ENCODE measurements at places on chromosomes 6 and 20. TPM values are rescaled to one million over a fixed set of nuclear protein-coding genes. Genes with fewer than 3 reads are reported as not detected.
A peak's percentile ranks its signal among the peaks of the same experiment; 100 is the strongest.

MYLK4 gene
- 0.82 TPM for total RNA-seq

ARMH2 gene
- total RNA-seq: not detected

PNPLA1 gene
- 0.38 TPM for total RNA-seq

OLIG3 gene
- not detected for total RNA-seq

HCRTR2 gene
- total RNA-seq: not detected

LY6G5B gene
- total RNA-seq: 17.2 TPM

KHDC1L gene
- not detected for total RNA-seq

EPPIN gene
- not detected for total RNA-seq

SIRPD gene
- total RNA-seq: not detected

BNIP5 gene
- total RNA-seq: 17.4 TPM

ARFGAP1 gene
- total RNA-seq: 82.4 TPM

PDE10A gene
- total RNA-seq: 1.7 TPM

MUC22 gene
- total RNA-seq: not detected

PRL gene
- total RNA-seq: not detected

- peak; percentile 84 for DNase-seq
Observed at GRCh38 chr20:57693002-57693582, 16.7 kb downstream of the PMEPA1 start.

DNA sequence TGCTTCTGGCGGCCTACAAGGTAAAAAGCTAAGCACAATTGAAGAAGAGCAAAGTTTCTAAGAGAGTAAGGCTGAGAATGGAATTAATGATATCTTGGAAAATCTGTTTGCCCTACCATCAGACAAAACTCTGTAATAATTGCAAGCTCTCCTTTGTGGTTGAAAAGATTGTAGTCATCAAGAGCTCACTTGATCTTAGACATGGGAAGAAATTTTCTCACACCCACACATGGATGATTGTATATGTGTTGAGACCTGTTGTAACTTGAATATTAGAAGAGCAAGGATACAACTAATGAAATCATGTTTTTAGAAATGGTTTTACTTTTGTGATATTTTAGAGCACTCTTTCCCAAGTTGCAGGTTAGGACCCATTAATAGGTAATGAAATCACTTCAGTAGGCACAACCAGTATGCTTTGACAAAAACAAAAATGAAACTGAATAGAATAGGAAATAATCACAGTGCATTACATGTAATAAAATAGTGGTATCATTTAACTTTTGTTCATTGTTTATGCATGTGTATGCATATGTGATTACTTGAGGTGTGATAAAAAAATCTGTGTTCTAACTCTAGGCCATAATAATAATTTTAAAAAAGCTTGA lies 14.0 kb downstream of the DCBLD1 start:
- no peak for DNase-seq

DNA sequence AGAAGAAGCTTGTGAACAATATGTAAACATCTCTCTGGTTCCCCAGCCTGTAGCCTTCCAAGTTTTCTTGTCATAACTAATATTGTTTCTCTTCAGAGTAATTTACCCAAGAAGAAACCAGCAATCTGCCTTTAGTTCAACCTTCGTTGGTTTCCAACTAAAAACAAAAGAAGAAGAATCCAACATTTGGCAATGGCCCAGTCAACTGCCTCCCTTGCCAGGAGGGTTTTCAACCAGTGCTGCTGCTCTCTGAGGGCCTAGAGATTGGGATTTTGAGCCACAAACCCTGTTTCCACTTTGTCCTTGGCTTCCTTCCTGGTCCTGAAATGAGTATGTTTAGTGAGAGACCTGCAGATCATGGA lies 395.8 kb upstream of the CNR1 start:
- DNase-seq: no peak

GRCh38 chr6:34249469-34250261 lies 859 bp upstream of the SMIM29 start:
- no peak for DNase-seq

DNA sequence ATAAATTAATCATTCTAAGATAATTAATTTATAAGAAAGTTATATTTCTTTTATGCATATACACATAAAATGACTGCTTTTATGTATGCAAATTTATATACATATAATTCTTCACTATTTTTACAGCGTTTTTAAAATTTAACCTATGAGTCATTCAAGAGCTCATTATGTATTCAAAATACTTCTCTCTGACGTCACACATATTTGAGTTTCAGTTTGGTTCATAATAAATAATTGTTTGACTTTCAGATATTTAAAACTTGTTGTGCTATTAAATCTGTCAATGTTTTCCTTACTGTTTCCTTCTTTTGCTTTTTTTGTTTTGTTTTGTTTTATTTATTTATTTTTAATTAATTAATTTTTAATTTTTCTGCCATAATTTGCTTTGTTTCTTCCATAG lies 467.5 kb upstream of the ADGRB3 start:
- DNase-seq: no peak

DNA sequence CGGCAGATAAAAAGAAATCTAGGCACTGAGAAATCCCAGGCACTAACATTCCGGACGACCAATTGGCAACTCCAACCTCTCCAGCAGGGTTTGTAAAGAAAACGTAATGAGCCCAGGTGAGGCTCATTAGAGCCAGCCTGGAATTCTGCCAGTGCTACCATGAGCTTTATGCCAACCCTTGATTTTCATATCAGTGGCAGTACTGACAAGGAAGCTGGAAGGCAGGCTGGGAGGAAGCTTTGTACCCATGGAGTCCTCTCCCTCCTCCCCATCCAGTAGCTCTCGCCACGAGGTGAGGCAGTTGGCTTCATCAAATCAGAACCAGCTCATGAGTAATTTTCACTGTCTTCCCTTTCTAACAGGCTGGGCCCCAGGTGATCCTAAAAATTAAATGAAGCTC lies 250.2 kb downstream of the ZNF217 start:
- peak; percentile 90 for DNase-seq

- no peak for DNase-seq
Observed at GRCh38 chr6:16450285-16450684, 211.9 kb downstream of the GMPR start.

DNA sequence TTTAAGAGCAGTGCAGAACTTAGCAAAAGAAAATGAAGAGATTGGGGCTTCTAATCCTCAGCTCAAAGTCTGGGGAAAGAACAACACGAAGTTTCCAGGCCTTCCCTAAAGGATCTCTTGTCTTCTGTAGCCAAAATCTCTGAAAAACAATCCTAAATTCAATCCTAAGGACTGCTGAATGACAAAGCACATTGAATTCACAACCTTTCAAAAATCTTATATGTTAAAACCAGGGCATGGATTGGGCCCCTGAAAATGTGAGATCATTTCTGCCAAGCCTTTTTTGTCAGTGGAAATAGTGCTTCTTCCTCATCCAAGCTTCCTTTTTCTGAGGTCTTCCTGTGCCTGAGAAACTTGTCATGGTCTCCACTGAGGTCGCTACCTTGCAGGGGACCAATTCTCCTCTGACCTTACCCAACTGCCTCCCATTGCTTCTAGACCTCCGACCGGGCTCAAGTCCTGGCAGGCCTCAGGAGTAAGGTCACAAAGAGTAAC lies 126.2 kb upstream of the ARID1B start:
- no peak for DNase-seq

GRCh38 chr6:37020381-37020780 lies 14.9 kb downstream of the FGD2 start:
- DNase-seq: peak; percentile 81

DNA sequence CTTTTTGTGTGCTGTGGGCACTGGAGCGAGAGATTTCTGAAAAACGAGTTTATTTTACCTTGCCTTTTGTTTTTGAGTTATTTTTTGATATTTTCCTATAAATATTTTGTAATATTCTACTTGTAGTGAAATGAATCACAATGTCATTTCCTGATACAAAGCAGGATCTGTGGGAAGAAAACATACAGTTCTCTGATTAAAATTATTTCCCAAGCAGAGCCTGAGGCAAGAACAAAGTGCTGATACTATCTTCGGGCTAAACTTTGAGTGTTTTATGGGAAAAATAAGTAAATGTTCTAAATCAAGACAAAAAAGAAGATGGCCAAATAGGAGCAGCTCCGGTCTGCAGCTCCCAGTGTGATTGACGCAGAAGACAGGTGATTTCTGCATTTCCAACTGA lies 33.7 kb upstream of the ELOVL5 start:
- DNase-seq: no peak

DNA sequence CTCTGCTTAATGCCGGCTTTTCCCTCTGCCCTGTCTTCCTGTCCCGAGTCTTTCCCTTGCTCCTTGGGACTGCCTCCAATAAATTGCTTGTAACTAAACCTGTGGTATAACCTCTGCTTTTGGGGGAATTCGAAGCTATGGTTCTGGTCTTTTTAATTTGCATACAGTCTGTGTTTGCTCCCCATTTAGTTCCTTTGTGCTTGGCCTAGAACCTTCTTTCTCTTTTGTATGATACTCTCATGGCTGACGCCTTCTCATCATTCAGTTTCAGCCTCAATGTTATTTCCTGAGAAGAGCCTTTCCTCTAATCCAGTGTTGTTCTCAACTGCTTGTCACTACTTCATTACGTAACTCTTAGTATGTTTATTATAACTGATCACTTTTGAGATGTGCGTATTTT lies 248.0 kb downstream of the PHF3 start:
- DNase-seq: no peak

DNA sequence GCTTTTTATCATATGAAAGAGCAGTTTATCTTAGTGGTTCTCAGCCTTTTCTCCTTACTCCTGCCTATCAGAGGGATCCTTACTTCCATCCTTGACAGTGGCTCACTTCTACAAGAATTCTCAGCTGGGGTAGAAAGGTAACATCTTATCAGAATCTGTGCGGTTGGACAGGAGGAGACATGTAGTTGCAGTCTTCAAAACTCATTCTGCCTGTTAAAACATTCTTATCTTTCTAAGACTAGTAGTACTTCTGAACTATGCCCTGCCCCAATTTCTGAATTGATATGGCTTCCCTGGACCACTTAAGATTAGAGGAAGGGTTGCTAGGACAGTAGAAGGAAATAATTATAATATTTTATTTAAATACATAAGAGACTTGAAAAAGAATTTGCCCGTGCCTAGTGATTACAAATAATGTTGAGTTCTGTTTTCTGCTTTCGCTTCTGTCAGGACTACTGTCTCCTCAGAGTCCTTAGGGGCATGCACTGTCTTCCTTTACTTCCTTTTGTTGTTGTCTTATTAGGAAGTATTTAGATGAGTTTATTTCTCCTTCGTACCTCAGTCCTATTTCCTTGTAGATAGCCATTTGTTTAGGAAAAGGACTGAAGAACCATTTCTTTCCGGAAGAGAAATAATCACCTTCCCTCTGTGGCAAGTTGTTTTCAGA lies 24.9 kb downstream of the BLTP3A start:
- DNase-seq: no peak

DNA sequence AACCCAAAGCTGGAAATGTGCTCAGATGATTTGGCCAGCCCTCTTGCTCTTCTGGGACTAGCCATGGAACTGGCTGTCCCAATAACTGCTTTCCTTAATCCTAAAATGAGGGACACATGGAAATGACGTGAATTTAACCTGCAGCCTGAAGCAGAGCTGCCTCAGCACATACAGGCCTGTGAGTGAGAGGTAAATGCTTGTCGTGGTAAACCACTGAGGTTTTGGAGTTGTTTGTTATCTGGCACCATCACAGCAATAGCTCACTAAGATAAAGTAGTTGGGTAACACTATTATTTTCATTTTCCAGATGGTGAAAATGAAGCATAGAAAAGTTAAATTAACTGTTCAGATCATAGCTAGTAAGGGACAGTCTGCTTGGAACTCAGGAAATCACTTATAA lies 333.4 kb upstream of the CHD6 start:
- DNase-seq: no peak

DNA sequence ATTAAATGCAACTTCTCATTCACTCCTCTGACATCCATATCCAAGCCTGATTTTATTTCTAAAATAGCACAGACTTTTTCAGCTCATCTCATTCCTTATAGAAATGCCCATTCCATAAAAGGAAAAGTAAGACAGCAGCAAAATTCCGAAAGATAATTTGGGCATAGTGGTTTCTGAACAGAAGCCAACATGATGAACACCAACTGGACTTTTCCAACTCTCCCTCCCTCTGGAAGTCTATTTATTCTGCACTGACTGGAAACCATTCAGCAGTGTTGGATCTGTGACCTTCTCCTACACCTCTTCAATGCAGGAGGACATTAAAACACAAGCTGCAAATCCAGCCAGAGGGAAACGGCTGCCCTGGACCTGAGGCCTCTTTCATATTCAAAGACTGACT lies 306.2 kb upstream of the NT5E start:
- DNase-seq: no peak

- DNase-seq: no peak
Observed at GRCh38 chr20:49570828-49571552, 3.1 kb upstream of the PTGIS start.

DNA sequence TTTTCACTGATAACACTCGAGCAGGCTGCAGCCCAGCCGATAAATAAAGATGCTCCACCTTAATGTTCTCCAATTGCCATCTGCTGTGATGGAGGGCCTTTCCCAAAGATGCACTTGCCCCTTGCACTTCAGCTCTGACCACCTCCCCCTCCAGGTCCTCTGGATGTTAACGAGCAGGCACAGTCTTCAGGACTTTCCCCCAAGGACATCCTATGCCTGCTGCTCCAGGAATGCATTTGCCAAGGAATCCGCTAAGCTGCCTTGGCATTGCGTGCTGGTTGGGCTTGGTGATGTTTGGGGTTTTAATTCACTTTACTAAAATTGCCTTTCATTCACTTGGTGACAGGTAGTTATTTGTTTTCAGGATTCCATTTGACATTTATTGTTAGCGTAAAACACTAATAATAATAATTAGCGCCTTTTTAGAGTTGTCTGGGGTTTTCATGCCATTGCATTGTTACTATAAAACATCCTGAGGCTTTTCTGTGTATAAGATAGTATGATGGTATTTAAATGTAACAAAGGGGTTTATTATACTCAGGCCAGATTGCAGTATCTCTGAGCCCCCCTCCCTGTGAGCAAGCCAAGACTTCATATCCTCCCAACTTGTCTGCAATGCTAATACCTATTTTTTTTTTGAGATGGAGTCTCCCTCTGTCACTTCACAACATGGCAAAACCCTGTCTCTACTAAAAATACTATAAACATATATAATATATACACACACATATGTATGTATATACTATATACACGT lies 66.7 kb upstream of the TSHZ2 start:
- no peak for DNase-seq

DNA sequence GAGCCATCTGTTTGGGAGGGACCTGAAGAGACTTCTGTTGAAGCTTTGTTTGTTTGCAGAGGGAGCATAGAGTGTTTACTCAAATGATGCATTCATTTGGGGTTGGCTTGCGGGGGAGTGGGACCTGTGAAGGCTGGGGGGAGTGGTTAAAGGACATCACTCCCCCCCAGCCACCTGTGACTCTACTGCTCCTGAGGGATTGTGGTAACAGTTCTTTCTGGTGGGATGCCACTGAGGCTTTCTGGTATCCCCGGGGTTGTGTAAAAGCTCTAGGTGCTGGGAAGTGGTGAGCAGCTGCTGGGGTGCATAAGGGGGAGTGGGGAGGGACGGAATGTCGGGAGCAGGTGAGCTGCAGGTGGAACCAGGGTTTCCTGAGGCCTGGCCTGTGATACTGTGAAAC lies 239.2 kb upstream of the QKI start:
- no peak for DNase-seq

GRCh38 chr6:14035071-14035847 lies 82.3 kb upstream of the CD83 start:
- no peak for DNase-seq

- DNase-seq: no peak
Observed at GRCh38 chr20:58458342-58459057, 56.7 kb downstream of the APCDD1L start.
